ELF-1 (cell line): ENCODE measurements at places on chromosomes 16 and 17.

- DNase-seq = no peak
These were observed 20.8 kb upstream of the DNAH17 start for GRCh38 chr17:78598013-78598471.

- DNase-seq = no peak
These were observed 128.4 kb upstream of the GOT2 start for GRCh38 chr16:58862334-58863021.

DNA sequence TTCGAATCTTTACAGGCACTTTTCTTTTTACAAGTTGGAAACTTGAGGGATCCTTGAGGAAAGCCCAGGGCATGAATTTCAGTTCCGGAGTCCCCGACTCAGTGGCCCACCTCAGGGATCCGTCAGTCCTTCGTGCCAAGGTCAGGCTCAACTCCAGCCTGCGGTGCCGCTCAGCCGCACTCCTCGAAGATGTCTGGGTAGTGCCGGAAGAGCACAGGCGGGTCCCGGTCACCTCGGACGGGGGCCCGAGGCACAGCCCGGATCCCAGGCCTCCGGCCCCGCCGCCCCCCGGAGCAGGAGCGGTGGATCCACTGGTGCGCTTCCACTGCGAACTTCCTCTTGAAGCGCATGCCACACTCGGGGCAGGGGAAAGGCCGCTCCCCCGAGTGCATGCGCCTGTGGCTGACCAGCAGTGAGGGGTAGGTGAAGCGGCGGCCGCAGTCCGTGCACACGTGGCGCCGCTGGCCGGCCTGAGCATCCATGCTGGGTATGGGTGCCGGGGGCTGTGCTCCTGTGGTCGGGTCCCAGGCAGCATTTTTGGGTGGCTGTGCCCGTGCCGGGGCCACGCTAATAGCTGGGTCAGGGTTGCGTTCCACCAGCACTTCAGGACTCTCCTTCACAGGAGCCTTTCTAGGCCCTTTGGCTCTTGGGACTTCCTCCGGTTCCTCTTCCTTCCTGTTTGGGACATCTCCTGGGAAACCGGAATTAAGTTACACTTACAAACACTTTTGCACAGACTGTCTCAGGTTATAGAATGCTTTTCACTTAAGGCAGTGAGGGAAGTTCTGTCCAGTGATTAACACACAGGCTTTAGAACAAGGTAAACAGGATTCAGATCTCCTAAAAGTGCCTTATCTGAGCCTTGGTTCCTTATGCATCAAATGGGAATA lies 1.5 kb downstream of the ZNF688 start:
- no peak for DNase-seq

GRCh38 chr17:50036455-50037261 lies 19.3 kb upstream of the ITGA3 start:
- DNase-seq = no peak

DNA sequence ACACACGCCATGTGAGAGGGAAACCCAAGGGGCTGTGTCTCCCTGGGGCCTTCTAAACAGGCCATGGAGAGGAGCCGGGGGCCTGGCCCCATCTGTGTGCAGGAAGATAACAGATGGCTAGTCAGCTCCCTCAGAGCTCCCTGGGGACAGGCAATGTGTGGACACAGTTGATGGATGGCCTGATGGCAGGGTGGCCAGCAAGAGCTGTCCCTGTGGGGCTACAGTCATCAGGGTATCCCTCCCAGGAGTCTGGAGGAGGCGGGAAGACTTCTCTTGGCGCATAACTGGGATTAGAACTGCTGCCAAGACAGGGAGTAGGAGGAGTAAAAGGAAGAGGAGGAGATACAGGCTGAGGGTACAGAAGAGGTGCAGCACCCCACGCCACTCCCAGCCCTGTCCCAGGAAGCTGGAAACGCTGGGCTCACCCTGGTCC lies 17.3 kb downstream of the MYO18A start:
- no peak for DNase-seq

DNA sequence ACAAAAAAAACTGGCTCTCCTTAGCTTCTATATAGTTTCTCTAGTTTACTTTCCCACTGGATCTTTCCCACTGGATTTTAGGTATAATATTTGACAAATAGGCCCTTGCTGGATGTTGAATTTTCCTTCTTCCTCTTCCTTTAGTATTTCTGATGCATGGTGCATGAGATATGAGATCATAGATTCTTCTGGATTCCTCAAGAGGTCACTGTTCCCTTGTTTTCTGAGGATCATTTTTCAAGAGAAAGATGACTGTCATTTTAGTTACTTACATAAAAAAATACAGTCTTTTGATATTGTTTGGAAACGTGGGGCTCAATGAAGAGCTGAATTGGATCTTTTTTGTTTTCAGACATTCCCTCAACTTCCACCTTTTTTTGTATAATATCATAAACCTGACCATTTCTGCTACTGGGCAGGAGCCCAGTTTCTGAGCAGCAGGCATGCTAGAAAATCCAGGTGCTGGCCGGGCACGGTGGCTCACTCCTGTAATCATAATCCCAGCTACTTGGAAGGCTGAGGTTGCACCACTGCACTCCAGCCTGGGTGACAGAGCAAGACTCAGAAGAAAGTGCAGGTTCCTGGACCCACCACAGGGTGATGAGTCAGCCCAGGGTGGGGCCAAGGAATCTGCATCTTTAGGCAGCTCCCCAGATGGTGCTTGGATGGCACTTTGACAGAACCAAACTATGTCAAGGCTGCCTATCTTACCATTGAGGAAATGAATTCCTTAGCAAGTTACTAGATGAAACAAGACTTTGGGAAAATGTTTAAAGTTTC lies 70.3 kb downstream of the SDR42E1 start:
- no peak for DNase-seq

DNA sequence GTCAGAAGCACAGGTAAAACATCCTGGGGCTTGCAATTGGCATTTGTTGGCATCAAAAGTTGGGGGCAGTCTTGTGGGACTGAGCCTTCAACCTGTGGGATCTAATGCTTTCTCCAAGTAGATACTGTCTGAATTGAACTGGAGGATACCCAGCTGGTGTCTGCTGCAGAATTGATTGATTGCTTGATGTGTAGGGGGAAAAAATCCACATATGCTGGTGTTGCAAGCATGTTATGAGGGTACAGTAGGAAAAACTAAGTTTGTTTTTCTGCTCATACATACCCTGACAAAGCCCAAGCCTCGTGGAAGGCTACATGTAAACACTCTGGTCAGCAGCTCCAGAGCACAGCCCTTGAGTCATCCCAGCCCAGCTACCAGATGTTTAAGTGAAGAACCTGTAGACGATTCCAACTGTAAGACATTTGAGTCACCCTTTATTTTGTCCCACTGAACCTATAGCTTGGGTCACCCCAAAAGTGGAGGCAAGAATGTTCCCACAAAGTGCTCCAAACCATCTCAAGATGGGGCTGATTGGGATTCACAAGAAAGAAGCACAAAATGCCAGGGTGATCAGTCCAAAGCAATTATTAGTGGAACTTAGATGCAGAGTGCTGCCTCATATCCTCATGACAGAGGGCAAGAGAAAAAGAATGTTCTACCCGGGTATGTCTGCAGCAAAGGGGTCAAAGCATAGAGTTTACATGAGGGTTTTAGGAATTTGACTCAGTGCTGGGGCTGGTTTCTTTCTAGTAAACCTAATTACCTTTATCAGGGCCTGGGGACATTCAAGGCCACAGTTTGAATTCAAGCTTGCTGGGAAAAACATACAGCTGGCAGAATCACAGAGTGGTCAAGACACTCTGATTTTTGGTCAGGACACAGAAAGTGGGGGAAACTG lies 9.6 kb upstream of the APPBP2 start:
- no peak for DNase-seq

- DNase-seq = peak; percentile 75
These were observed 6.7 kb downstream of the MMP28 start for GRCh38 chr17:35788477-35789368.

GRCh38 chr16:22329199-22329695 lies 32.0 kb downstream of the POLR3E start:
- no peak for DNase-seq

- peak; percentile 51 for DNase-seq
These were observed 13.6 kb upstream of the EEF2K start for GRCh38 chr16:22192261-22193062.

- DNase-seq = no peak
These were observed 2.1 kb downstream of the SRSF2 start for GRCh38 chr17:76735006-76735405.

DNA sequence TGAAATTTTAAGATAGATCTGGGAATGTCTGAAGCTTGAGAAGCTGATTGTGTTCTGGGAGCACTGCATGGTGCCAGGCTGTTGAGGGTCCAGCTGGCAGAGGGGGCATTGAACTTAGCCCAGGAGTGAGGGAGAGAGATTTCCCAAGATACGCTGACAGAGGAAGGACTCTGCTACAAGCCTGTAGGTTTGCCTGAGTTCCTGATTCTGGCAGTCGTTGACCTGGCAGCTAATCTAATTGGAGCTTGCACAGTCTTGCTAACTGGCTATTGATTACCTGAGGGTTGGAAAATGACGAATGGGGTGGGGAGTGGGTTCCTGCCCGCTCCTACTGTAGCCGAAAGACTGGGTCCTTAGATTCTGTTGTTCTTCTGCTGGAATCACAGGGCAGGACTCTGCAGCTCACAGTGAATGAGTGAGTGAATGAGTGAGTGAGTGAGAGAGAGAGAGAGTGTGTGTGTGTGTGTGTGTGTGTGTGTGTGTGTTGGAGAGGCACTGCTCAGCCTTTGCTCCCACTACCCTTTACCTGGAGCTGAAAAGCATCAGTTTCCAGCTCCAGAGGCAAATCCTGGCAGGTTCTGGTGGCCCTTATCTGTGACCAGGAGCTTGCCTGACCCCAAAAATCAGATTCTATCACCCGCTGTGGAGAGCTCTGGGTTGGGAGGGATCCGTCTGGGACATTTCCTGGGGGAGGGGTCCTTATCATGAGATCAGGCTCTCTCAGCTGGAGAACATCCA lies 16.7 kb downstream of the CTRL start:
- DNase-seq = peak; percentile 73

DNA sequence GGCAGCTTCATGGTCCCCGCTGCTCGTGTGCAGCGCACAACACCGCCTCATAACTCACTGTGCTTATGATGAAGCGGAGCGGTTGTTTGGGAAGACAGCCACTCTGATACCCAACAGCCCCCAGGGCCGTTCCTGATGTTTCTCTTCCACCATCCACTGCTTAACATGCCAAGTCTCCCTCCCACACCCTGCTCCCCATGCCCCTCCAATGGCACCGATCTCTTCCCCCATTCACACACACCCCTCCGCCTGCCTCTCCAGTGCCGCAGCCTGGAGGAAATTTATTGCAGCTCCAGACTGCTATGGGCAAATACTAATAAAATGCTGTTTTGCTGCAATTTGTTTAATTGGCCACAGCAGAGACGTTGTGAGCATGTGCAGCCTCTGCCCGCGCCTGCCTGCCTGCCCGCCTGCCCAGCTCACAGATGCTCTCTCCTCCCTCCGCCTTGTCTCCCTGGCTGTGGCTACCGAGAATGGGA lies 80.3 kb upstream of the LHX1 start:
- no peak for DNase-seq

GRCh38 chr17:11692688-11693087 lies 94.4 kb downstream of the DNAH9 start:
- DNase-seq = no peak

DNA sequence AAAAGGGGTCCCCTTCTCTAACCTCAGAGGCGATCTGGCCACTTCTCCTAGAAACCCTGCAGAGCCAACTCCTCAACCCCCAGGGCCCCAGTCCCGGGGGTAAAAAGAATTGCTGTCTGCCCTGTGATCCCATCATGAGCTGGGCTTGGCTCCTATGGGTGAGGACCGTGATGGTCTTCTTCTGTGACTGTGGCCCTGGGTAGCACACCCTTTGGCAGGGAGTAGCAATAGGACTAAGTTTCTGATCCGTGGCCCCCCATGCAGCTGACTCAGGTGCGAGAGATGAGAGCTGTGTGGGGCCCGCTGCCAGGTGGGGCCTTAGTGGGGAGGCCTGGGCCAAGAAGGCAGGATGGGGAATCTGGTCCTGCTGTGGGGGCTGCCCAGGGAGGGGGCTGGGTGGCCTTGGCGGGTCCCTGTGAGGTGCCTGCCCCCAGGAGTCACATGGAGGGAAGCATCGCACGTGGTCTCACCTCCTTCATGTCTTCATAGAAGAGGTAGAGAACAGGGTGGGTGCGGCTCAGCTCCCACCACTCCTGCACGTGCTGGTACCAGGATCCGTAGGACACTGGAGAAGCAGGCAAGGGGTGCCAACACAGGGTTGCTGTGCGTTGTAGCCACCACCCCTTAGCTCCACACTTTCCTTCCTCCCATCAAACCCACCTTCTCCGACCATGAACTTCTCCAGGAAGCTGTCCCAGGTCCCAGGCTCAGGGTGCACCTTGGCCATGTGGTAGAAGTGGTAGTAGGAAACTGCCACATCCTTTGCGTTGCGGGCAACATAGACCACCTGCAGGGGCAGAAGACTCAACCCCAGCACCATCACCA lies 3.3 kb downstream of the SULT1A1 start:
- no peak for DNase-seq

DNA sequence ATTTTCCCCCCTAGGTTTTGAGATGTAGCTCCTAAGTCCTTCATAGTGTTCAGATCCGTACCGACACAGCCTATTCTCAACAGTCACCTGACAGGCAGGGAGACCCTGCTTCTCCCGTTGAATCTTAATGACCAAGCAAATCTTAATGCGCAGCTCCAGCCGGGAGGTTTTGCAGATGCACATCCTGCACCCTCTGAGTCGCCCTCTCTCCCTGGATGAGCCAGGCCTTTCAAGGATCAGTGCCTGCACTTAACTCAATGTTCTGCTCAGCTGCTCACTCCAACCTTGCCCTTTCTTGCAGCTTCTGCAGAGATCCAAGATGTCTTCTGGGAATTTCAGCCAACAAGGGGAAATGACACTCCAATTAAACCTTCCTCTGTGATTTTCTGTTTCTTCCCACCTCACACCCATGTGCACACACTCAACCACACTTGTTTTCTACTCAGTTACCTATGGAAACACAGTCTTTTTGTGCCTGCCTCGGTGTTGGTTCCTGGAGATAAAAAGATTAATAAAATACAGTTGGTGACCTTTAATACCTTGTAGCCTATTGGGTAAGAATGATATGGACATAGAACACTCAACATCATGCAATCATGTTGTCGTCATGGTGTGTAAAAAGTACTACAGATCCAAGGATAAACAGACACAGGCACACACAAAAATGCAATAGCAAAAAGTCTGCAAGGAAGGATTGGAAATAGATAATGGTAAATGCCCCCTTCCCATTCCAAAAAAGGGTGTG lies 76.9 kb upstream of the DYNLRB2 start:
- DNase-seq = no peak

GRCh38 chr16:13245713-13246377 lies 344.4 kb downstream of the SHISA9 start:
- DNase-seq = no peak

GRCh38 chr16:72769876-72770275 lies 278.1 kb downstream of the ZFHX3 start:
- no peak for DNase-seq

- no peak for DNase-seq
These were observed 13.0 kb downstream of the ALOX12B start for GRCh38 chr17:8074554-8074953.

DNA sequence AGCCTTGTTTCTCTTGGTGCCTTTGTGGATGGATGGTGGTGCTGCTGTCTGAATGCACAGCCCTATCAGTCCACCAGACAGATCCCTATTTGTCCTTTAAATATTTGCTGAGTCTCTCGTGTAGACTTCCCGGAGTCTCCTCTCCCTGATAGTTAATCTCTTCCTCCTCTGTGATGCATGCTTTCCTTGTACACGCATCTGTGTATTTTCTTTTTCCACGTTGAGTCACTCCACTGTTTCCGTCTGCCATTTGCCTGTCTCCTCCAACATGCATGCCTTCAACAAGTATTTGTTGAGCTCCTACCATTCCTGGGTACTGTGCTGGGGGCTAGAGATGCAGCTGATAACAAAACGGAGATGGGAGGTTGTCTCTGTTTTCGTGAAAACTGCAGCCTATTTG lies 282.6 kb downstream of the HAPSTR1 start:
- no peak for DNase-seq

- no peak for DNase-seq
These were observed 62.6 kb downstream of the TUBD1 start for GRCh38 chr17:59830007-59830630.
